ENCODE measurements at places on chromosomes 2 and 18.

DNA sequence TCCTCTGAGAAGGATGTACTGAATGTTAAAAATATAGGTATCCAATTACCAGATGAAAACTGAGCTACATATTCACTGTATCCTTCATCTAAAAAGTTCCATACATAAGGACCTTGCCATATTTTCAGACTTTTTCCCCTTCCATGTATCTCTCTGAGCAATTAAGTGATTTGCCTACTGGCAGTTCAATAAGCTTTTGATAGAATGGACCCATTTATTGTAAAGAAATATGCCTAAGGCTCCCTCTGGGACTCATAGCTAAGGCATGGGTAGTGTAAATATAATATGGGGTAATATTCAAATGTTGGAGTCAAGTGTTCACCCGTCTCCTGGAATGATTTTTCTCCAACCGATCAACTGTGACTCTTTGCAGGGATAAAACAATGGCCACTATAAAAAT lies 135.4 kb upstream of the FSHR start:
- DNase-seq: no peak

- DNase-seq: no peak
Observed at GRCh38 chr2:50955081-50955480, 76.9 kb downstream of the NRXN1 start.

DNA sequence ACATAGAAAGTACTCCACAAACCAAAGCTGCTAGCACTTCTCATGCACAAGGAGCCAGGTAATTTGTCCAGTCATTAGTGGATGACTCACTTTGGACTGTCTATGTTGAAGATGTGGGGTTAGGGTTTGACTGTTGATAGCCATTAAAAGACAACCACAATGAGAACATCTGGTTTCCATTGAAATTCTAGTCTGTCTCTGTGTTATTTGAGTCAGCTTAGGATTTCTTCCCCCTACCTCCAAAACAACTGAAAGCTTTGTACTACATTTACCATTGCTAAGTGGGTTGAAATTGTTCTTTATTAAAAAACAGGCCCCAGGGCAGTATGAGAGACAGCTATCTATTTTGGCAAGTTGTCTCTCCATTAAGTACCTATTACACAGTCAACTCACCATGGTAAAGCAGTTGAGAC lies 50.2 kb upstream of the ANKRD44 start:
- no peak for DNase-seq

DNA sequence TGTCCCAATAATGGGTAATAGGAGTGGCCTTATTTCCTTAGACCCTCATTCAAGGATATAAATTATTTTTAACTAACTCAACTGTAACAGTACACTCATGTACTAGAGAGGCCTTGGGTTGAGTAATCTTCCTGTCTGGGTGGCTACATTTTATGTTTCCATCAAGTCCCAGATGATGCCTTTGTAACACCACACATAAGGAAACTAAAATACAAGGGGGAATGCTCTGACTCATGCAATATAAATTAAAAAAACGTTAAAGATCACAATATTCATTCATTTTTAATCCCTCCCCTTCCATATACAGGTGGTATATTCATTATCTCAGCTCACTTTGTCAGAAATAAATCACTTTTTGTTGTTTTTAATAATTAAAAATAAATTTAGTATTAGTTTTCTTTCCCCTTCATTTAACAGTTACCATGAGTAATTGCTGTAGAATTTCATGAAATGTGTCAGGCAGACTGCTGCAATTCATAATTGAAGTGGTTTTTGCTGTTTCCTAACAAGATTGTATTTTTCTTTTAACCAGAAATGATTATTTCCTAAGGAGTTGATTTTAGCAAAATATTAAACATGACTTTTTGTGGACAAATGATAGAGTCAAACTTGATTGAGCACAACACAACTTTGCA lies 1403.6 kb downstream of the SUCLG1 start:
- no peak for DNase-seq

- DNase-seq: peak; percentile 64
Observed at GRCh38 chr2:15984368-15985255, 44.3 kb downstream of the MYCN start.

DNA sequence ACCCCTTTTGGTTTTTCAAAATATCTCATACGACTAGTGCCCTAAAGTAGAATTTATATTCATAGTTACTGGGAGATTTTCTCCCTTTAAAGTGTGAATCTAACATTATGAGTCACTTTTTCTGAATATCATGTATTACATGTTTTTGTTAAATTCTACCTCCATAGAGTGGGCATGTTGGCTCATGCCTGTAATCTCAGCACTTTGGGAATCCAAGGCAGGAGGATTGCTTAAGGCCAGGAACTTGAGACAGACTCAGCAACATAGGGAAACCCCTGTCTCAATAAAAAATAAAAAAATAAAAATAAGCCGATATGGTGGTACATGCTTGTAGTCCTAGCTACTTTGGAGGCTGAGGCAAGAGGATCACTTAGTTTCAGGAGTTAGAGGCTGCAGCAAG lies 45.3 kb upstream of the UNC80 start:
- no peak for DNase-seq
